ENCODE measurements at places on chromosomes 5 and 9. TPM values are rescaled to one million over a fixed set of nuclear protein-coding genes. Genes with fewer than 3 reads are reported as not detected.
A peak's percentile ranks its signal among the peaks of the same experiment; 100 is the strongest.

DNA sequence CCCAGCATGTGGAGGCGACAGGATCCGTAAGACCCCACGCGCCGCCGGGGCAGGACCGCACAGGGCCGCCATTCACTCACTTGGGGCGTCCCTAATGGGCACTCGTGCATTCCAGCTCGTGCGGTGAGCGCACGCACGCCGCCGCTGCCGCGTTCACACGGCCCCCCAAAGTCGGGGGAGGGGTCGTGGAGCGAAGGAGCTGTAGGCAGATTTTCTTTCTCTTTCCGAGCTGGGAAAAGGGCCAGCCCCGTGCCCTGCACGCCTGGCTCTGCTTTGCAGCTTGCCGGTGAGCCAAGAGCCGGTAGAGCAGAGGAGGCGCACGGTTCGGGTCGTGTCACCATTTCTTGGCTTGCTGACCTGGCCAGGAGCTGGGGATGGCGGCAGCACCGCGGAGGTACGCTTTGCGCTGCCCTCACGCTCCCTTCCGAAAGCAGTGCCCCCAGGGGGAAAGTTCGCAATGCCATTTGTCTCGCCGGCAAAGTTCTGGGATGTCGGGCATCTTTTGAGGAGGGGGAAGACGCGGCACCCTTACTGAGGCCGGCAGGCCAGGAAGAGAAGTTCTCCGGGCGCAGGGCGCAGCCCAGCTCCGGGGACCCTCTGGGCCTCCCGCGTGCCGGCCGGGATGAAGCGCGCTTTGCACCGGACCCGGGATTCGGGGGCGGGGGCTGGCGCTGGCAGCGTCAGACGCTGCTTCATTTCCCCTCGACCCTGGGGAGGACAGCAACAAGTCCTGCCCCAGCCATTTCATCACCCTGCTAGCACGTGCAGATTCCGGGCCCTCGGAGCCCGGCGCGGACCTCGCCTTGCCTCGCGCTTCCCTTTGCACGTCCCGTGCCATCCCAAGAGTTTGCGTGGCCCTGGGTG is 898 bp downstream of the STC2 start:
- H3K27me3 ChIP-seq = no peaks in the 10 kb centered on the region
- H3K4me3 ChIP-seq = peak overlapping the region; percentile 100
- DNase-seq = no peak
- H3K27ac ChIP-seq = no peak overlapping the region

ACTL7B gene
- total RNA-seq = 0.09 TPM

DNA sequence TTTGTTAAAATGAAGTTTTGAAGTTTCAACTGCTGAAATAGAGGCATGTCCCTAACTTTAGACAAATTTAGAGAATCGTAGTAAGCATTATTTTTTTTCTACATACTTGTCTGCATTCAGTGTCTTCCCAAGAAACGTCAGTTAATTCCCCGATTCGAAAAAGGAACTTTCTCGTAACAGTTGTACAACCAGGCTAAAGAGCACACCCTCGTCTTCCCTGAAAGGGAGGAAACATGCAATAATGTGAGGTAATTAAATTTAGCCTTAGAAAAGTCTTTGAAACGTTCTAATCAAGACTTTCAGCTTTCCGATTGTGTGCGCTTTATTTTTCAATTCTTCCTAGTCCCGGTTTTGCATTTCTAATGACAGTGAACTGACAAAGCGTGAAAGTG is 374 bp upstream of the SLC1A3 start:
- peaks cover 6% of the 10 kb centered on the region for H3K4me1 ChIP-seq
- no peaks in the 10 kb centered on the region for H3K27me3 ChIP-seq
- peaks cover 15% of the 10 kb centered on the region for H3K36me3 ChIP-seq
- H3K27ac ChIP-seq = no peak overlapping the region
- no peak for DNase-seq
- peak overlapping the region; percentile 79 for H3K4me3 ChIP-seq

GRCh38 chr5:96292582-96293247 is 140.3 kb downstream of the PCSK1 start:
- no peak overlapping the region for H3K4me3 ChIP-seq
- no peak for DNase-seq
- no peaks in the 10 kb centered on the region for H3K4me1 ChIP-seq
- no peaks in the 10 kb centered on the region for H3K27me3 ChIP-seq
- no peaks in the 10 kb centered on the region for H3K36me3 ChIP-seq
- H3K27ac ChIP-seq = no peak overlapping the region

DNA sequence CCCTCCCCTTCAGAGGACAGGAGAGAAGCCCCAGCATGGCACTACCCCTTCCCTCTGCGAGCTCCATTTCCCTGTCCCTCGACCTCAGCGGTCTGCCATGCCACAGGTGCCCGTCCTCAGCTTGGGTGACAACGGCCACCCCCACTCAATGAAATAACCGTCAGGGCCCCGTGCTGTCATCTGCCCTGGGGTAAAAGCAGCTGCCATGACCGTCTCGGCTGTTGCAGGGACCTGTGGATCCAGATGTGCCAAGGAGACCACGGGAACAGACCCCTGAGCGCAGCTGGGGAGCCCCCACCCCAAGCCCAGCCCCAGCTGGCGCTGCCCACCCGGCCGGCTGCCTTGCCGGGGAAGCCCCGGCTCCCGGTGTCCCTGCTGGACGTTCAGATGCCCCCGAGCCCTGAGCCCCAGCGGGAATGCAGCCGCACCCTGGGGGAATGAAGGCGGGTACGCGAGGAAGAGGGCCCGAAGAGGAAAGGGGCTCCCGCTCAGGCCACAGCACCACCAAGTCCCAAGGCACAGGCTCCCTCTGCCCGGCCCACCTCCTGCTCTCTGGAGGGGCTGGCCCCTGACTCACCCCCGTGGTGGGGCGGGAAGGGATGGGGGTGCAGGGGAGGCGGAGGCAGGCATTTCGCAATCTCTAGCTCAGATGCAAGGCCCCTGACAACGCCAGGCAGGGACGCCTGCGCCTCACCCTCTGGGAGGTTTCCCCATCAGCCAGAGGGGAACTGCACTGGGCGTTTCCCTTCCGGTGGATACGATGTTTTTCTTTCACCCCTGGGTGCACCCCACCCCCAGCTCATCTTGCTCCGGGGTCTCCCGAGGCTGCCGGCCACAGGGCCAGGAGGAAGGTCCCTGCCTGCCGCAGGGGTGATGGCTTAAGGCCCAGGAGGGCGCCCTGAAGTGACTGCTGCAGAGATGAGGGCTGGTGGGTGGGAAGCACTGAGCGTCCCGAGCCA is 49.2 kb downstream of the NACC2 start:
- H3K4me1 ChIP-seq = no peaks in the 10 kb centered on the region
- H3K27ac ChIP-seq = no peak overlapping the region
- DNase-seq = no peak
- no peak overlapping the region for H3K4me3 ChIP-seq
- H3K36me3 ChIP-seq = no peaks in the 10 kb centered on the region
- H3K27me3 ChIP-seq = no peaks in the 10 kb centered on the region

GRCh38 chr5:131595088-131596033 is 39.7 kb downstream of the RAPGEF6 start:
- no peak overlapping the region for H3K27ac ChIP-seq
- no peaks in the 10 kb centered on the region for H3K4me1 ChIP-seq
- no peaks in the 10 kb centered on the region for H3K27me3 ChIP-seq
- H3K36me3 ChIP-seq = peaks cover 26% of the 10 kb centered on the region
- no peak for DNase-seq

RAB14 gene
- total RNA-seq = 35.7 TPM

EDIL3 gene
- 61.0 TPM for total RNA-seq

- H3K4me1 ChIP-seq = no peaks in the 10 kb centered on the region
- no peak overlapping the region for H3K27ac ChIP-seq
- H3K27me3 ChIP-seq = no peaks in the 10 kb centered on the region
- DNase-seq = no peak
Measured at GRCh38 chr5:172816925-172817562, 17.0 kb upstream of the ERGIC1 start.

DNA sequence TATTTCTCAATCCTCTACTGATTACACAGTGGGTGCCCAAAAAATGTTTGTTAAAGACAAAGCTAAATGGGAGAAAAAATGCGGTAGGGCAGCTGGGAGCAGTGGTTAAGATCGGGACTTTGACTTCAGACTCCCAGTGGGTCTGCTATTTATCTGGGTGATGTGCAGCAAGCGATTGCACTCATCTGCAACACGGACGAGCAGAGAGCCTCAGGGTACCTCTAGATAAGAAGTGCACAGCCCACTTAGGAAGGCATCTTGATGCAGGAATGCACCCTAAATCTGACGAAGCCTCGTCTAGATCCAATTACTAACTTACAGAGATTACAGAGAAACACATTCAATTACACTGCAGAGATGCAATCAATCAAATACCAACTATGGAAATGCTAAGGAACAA is 4.0 kb downstream of the MAPK9 start:
- no peak overlapping the region for H3K27ac ChIP-seq
- no peaks in the 10 kb centered on the region for H3K27me3 ChIP-seq
- H3K4me1 ChIP-seq = peaks cover 2% of the 10 kb centered on the region
- no peak overlapping the region for H3K4me3 ChIP-seq
- peaks cover 29% of the 10 kb centered on the region for H3K36me3 ChIP-seq
- DNase-seq = no peak

- no peak overlapping the region for H3K27ac ChIP-seq
- DNase-seq = no peak
- no peaks in the 10 kb centered on the region for H3K27me3 ChIP-seq
- H3K4me1 ChIP-seq = peaks cover 11% of the 10 kb centered on the region
- H3K36me3 ChIP-seq = peaks cover 32% of the 10 kb centered on the region
Measured at GRCh38 chr5:34806532-34806931, 32.4 kb upstream of the TTC23L start.

LCN12 gene
- 2.1 TPM for total RNA-seq

- no peak overlapping the region for H3K27ac ChIP-seq
- H3K36me3 ChIP-seq = peaks cover 46% of the 10 kb centered on the region
- H3K4me1 ChIP-seq = no peaks in the 10 kb centered on the region
Measured at GRCh38 chr5:40121236-40121635, 558.5 kb upstream of the PTGER4 start.

TMEM252 gene
- total RNA-seq = not detected

DNA sequence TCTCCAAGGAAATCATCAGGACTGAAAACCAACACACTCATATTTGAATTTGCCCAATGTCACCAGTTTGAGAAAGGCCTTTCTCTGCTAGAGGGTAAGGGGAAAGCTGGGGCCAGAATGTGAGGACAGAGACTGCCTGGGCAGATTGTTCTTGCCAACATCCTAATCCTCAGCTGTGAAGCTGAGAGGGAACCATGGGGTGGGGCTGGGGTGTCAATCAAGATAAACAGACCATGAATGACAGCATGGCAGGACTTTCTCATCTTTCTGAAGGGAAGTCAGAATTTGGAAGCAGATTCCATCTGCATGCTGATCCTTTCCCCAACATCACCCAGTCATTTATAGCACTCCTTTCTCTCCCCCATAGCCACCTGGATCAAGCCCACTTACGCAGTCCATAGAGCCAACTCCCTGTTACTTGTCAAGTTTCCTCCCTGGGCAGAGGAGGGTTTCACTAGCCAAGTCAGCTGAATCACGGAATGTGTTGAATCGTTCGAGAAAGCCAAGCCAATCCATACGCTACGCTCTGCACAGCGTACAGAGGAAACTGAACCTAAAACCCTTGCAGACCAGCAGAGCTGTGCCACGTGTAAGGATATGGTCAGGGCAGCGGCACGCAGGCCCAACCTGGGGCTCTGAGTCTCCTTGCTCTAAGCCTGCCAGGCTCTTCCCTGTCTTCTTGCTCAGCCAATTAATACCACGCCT is 14.9 kb downstream of the GLDC start:
- H3K4me1 ChIP-seq = peaks cover 8% of the 10 kb centered on the region
- no peak overlapping the region for H3K27ac ChIP-seq

- H3K36me3 ChIP-seq = no peaks in the 10 kb centered on the region
- DNase-seq = no peak
- H3K27ac ChIP-seq = no peak overlapping the region
- peaks cover under 1% of the 10 kb centered on the region for H3K4me1 ChIP-seq
- H3K27me3 ChIP-seq = no peaks in the 10 kb centered on the region
Measured at GRCh38 chr5:177355868-177356168, 1.9 kb upstream of the RGS14 start.

- no peak overlapping the region for H3K27ac ChIP-seq
- peaks cover 17% of the 10 kb centered on the region for H3K36me3 ChIP-seq
- H3K27me3 ChIP-seq = no peaks in the 10 kb centered on the region
- H3K4me3 ChIP-seq = no peak overlapping the region
- no peak for DNase-seq
Measured at GRCh38 chr5:17276445-17276844, 59.0 kb downstream of the BASP1 start.

DNA sequence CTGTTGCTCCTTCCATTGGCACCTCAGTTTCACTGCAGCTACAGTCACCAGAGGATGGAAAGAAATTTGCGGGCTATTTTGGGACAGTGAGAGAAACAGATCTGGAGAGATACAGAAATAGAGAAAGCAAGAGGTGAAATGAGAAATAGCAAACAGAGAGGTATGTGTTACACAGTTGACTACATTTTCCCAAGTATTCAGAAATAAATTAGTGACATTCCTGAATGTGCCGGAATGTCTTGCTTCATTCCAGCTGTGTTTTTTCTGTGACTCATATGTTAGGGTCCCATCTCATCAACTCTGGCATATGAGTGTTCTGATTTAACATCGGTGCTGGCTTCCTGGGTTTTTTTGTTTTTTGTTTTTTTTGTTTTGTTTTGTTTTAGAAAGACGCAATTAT is 63.8 kb upstream of the ZNF462 start:
- H3K4me3 ChIP-seq = no peak overlapping the region
- no peak for DNase-seq
- no peaks in the 10 kb centered on the region for H3K27me3 ChIP-seq

- H3K27me3 ChIP-seq = no peaks in the 10 kb centered on the region
- no peak overlapping the region for H3K27ac ChIP-seq
- peaks cover 28% of the 10 kb centered on the region for H3K36me3 ChIP-seq
- no peak for DNase-seq
Measured at GRCh38 chr5:147286296-147286695, 51.5 kb downstream of the STK32A start.

GRCh38 chr9:70595211-70595610 is 180.8 kb upstream of the KLF9 start:
- DNase-seq = no peak
- no peaks in the 10 kb centered on the region for H3K36me3 ChIP-seq
- H3K27me3 ChIP-seq = no peaks in the 10 kb centered on the region
- H3K4me1 ChIP-seq = no peaks in the 10 kb centered on the region
- no peak overlapping the region for H3K27ac ChIP-seq

GRCh38 chr5:169974121-169974770 is 6.0 kb downstream of the INSYN2B start:
- no peak overlapping the region for H3K27ac ChIP-seq
- H3K36me3 ChIP-seq = no peaks in the 10 kb centered on the region
- no peak for DNase-seq
- H3K4me3 ChIP-seq = no peak overlapping the region

GRCh38 chr5:167701051-167701450 is 590.4 kb upstream of the WWC1 start:
- no peaks in the 10 kb centered on the region for H3K27me3 ChIP-seq
- H3K4me3 ChIP-seq = no peak overlapping the region
- H3K27ac ChIP-seq = no peak overlapping the region
- H3K4me1 ChIP-seq = peaks cover 2% of the 10 kb centered on the region
- DNase-seq = no peak

- no peak for DNase-seq
- H3K36me3 ChIP-seq = no peaks in the 10 kb centered on the region
- H3K27ac ChIP-seq = no peak overlapping the region
- H3K27me3 ChIP-seq = no peaks in the 10 kb centered on the region
- H3K4me1 ChIP-seq = no peaks in the 10 kb centered on the region
Measured at GRCh38 chr5:117561531-117561930, 986.9 kb upstream of the SEMA6A start.

All from H9 (cell line).